K562 (cell line): ENCODE measurements at places on chromosomes 4 and X.

GRCh38 chr4:88962396-88962795 lies 94.6 kb downstream of the FAM13A start:
- no peaks in the 10 kb centered on the region for H3K36me3 ChIP-seq
- no peaks in the 10 kb centered on the region; the same call in 1 of the 2 replicates for H3K4me1 ChIP-seq
- H3K4me3 ChIP-seq = no peak overlapping the region

GRCh38 chr4:127403471-127404084 lies 229.2 kb upstream of the INTU start:
- DNase-seq = no peak
- H3K27me3 ChIP-seq = no peaks in the 10 kb centered on the region; the same call in 2 of the 3 replicates
- no peak overlapping the region for H3K4me3 ChIP-seq
- H3K27ac ChIP-seq = no peak overlapping the region
- H3K36me3 ChIP-seq = no peaks in the 10 kb centered on the region

- H3K4me1 ChIP-seq = no peaks in the 10 kb centered on the region; the same call in 2 of the 3 replicates
- H3K36me3 ChIP-seq = no peaks in the 10 kb centered on the region
- H3K27ac ChIP-seq = no peak overlapping the region
- no peak overlapping the region for H3K4me3 ChIP-seq
- H3K27me3 ChIP-seq = no peaks in the 10 kb centered on the region
- DNase-seq = no peak
Measured at GRCh38 chrX:31542566-31542965, 470.7 kb upstream of the FTHL17 start.

DNA sequence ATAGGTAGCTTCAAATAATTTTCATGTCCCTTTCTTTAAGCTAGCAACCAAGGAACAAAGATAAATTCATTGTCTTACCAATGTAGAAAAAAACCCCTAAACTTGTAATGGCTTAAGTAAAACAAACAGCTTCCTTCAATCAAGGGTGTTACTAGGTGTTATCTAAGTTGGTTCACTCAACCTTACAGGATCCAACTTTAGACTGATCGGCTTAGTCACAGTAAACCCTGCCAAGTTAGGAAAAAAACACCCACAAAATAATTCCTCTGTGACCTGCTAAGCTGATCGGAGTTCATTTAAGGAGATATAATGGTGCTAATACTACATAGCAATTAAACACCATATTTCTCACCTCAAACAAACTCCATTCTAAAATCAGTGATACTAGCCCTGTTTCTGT lies 10.1 kb downstream of the AIFM1 start:
- H3K27ac ChIP-seq = no peak overlapping the region
- no peaks in the 10 kb centered on the region for H3K27me3 ChIP-seq
- no peak for DNase-seq
- H3K4me1 ChIP-seq = no peaks in the 10 kb centered on the region
- H3K36me3 ChIP-seq = peaks cover 42% of the 10 kb centered on the region

- no peak for DNase-seq
- H3K36me3 ChIP-seq = no peaks in the 10 kb centered on the region
- H3K27ac ChIP-seq = no peak overlapping the region
- peaks cover 23% of the 10 kb centered on the region for H3K27me3 ChIP-seq
- H3K4me3 ChIP-seq = no peak overlapping the region
- H3K4me1 ChIP-seq = no peaks in the 10 kb centered on the region
Measured at GRCh38 chr4:139768896-139769295, 103.3 kb downstream of the MGST2 start.

GRCh38 chr4:7938266-7938608 lies 1.4 kb downstream of the AFAP1 start:
- H3K4me3 ChIP-seq = no peak overlapping the region
- no peaks in the 10 kb centered on the region for H3K4me1 ChIP-seq
- no peak for DNase-seq
- no peaks in the 10 kb centered on the region for H3K36me3 ChIP-seq
- H3K27me3 ChIP-seq = peaks cover 11% of the 10 kb centered on the region; the same call in 2 of the 3 replicates
- no peak overlapping the region for H3K27ac ChIP-seq

- H3K4me1 ChIP-seq = no peaks in the 10 kb centered on the region
- no peak overlapping the region for H3K27ac ChIP-seq
- no peaks in the 10 kb centered on the region for H3K36me3 ChIP-seq
Measured at GRCh38 chr4:165700855-165701254, 172.2 kb upstream of the TLL1 start.

- no peak for DNase-seq
- no peak overlapping the region for H3K4me3 ChIP-seq
- H3K4me1 ChIP-seq = peaks cover 41% of the 10 kb centered on the region
- no peak overlapping the region for H3K27ac ChIP-seq
- no peaks in the 10 kb centered on the region for H3K27me3 ChIP-seq
Measured at GRCh38 chr4:153489856-153490558, 23.8 kb downstream of the TMEM131L start.

GRCh38 chrX:20056704-20057103 lies 60.0 kb downstream of the MAP7D2 start:
- H3K27me3 ChIP-seq = peaks cover 12% of the 10 kb centered on the region
- no peak for DNase-seq
- H3K36me3 ChIP-seq = no peaks in the 10 kb centered on the region
- no peaks in the 10 kb centered on the region for H3K4me1 ChIP-seq
- no peak overlapping the region for H3K4me3 ChIP-seq

DNA sequence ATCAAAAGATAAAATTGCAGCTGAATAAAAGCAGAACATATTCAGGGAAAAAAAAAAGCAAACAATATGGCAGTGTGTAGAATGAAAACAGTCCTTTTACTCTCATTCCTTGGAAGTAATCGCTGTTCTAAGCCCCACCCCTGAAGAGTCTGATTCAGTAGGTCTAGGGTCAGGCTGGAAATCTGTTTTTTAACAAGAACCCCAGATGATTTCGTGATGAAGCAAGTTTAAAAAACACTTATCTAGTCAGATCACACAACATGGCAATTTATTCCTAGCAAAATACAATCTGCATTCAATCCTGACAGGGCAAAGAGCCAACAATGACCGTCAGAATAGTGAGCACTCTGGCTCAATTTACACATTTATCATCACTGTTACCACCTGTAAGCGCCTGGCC lies 16.1 kb downstream of the FAM120C start:
- no peaks in the 10 kb centered on the region for H3K27me3 ChIP-seq
- no peaks in the 10 kb centered on the region for H3K4me1 ChIP-seq
- no peak overlapping the region for H3K4me3 ChIP-seq
- H3K36me3 ChIP-seq = no peaks in the 10 kb centered on the region

DNA sequence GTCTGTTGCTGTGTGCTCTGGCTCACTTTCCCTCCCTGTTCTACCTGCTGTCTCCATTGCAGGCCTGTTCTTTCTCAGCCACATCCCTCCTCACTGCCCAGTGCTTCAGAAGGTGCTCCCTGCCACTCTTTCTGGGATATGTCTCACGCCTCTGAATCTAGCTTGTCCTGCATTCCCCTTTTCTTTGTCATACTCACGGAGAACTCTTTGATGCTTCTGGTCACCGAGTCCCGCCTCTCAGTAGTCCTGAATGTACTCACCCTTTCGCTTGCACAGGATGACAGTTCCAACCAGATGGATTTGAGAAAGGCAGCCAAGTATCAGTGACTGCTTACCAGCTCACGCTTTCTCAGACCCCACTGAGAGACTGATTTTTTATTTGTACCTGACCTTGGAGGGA lies 65.2 kb upstream of the TLR2 start:
- H3K27me3 ChIP-seq = no peaks in the 10 kb centered on the region
- H3K27ac ChIP-seq = no peak overlapping the region
- H3K4me3 ChIP-seq = no peak overlapping the region
- no peak for DNase-seq
- peaks cover 86% of the 10 kb centered on the region for H3K36me3 ChIP-seq

- no peaks in the 10 kb centered on the region for H3K27me3 ChIP-seq
- H3K27ac ChIP-seq = no peak overlapping the region
- no peaks in the 10 kb centered on the region for H3K4me1 ChIP-seq
- H3K36me3 ChIP-seq = peaks cover 76% of the 10 kb centered on the region; the same call in 2 of the 3 replicates
- H3K4me3 ChIP-seq = no peak overlapping the region
- DNase-seq = no peak
Measured at GRCh38 chr4:77001907-77002306, 52.4 kb downstream of the SEPTIN11 start.

DNA sequence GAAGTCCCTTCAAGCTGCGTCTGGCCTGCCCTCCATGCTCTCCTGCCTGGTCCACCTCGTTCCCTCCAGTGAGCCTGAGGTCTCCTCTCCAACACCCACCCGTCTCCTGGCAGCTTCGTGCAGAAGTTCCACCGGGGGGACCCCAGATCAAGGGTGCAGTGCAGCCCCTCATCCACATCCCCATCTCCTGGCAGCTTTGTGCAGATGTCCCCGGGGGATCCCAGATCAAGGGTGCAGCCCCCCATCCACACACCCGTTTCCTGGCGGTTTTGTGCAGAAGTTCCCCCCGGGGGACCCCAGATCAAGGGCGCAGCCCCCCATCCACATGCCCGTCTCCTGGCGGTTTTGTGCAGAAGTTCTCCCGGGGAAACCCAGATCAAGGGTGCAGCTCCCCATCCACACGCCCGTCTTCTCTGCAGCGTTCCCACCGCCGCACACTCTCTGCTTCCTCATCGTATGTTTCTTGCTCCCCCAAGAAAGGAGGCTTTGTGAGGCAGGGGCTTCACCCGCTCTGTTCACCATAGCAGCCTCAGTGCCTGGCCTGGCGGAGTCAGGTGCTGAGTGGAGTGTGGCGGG lies 35.7 kb downstream of the PIGG start:
- H3K27me3 ChIP-seq = no peaks in the 10 kb centered on the region
- peaks cover 3% of the 10 kb centered on the region for H3K4me1 ChIP-seq
- no peak overlapping the region for H3K4me3 ChIP-seq
- H3K27ac ChIP-seq = no peak overlapping the region

- no peak for DNase-seq
- no peaks in the 10 kb centered on the region for H3K27me3 ChIP-seq
- H3K4me1 ChIP-seq = no peaks in the 10 kb centered on the region
- H3K27ac ChIP-seq = no peak overlapping the region
Measured at GRCh38 chr4:146646593-146647325, 8.1 kb downstream of the POU4F2 start.

- no peak overlapping the region for H3K27ac ChIP-seq
- H3K27me3 ChIP-seq = no peaks in the 10 kb centered on the region
- no peak for DNase-seq
- H3K36me3 ChIP-seq = no peaks in the 10 kb centered on the region
Measured at GRCh38 chr4:110977554-110977953, 354.7 kb upstream of the PITX2 start.

DNA sequence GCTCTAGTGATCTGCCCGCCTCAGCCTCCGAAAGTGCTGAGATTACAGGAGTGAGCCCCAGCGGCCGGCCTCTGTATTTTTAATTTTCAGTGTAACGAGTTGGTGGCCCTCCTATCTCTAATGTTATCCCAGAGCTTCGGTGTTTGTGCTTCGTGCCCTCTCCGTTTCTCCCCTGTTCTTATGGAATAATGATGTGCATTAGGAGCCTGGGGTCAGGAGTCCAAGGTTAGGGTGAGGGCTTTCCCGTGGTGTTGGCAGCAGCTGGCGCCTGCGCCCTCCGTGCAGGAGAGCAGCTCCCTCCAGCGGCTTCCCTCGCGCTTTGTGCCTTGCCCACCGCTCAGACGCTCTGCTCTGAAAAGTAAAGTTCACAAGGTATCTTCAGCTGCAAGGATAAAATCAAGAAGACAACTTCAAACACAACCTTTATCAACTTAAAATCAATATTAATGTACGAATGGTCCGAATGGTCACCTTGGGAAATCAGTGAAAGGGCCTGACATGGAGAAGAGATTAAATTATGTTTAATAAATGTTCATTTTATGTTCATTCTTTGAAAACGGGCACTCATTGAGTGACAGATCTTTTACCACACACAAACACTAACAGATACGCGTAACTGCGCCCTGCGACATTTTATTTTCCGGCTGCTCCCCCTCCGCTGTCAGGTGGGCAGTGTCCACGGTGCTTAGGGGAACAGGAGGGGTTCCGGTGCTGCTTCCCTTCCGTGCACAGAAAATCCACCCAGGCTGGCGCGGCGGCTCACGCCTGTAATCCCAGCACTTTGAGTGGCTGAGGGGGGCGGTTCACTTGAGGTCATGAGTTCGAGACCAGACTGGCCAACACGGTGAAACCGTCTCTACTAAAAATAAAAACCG lies 62.4 kb downstream of the TRAPPC11 start:
- DNase-seq = no peak
- H3K4me1 ChIP-seq = no peaks in the 10 kb centered on the region
- H3K27me3 ChIP-seq = peaks cover 32% of the 10 kb centered on the region
- H3K36me3 ChIP-seq = no peaks in the 10 kb centered on the region
- no peak overlapping the region for H3K4me3 ChIP-seq
- H3K27ac ChIP-seq = no peak overlapping the region

DNA sequence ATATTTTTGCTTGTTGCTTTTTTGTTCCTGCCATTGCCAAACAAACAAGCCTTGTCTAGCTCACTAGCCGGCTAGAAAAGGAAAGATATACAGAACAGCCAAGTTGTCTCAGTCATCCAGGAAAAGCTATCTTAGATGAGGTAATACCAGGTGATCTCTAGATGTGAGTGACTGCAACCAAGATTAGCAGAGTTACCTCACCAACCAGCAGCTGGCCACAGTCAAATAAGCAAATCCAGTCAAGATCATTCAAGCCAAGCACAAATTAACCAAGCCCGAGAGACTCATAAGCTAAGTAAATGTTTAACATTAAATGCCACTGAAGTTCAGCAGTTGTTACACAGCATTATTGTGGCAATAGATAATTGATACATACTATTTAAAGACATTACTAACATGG lies 108.6 kb downstream of the CENPC start:
- no peak for DNase-seq
- H3K36me3 ChIP-seq = peaks cover 11% of the 10 kb centered on the region; the same call in 2 of the 3 replicates
- no peaks in the 10 kb centered on the region for H3K27me3 ChIP-seq
- H3K27ac ChIP-seq = no peak overlapping the region
- H3K4me1 ChIP-seq = no peaks in the 10 kb centered on the region
- no peak overlapping the region for H3K4me3 ChIP-seq

DNA sequence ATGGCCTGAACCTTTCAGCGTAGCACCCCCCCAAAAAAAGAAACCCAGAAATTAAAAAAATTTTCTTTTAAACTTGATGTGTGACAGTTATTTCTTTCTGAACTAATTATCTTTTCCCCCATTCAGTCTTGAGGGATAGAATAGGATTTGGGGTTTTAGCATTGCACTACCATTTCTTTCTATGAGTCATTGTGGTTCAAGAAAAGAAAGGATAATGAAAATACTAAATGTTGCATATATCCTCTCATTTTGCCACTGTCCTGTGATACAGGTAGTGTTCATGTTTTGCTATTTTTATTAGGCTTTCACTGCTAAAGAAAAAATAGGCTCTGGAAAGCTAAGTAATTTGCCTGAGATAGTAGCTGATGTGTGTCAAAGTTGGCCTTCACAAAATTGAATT lies 39.4 kb upstream of the DCK start:
- DNase-seq = no peak
- H3K27ac ChIP-seq = no peak overlapping the region
- peaks cover 4% of the 10 kb centered on the region; the same call in 2 of the 3 replicates for H3K4me1 ChIP-seq
- peaks cover 11% of the 10 kb centered on the region; the same call in 1 of the 3 replicates for H3K36me3 ChIP-seq
- no peaks in the 10 kb centered on the region for H3K27me3 ChIP-seq

- peaks cover 13% of the 10 kb centered on the region; the same call in 2 of the 3 replicates for H3K4me1 ChIP-seq
- DNase-seq = no peak
- H3K27ac ChIP-seq = no peak overlapping the region; the same call in 2 of the 3 replicates
- H3K4me3 ChIP-seq = no peak overlapping the region
- H3K36me3 ChIP-seq = peaks cover 73% of the 10 kb centered on the region
Measured at GRCh38 chrX:154046031-154046781, 26.5 kb upstream of the IRAK1 start.
